ENCODE measurements at places on chromosomes 4 and X.

GRCh38 chr4:155973639-155974475 is 20.2 kb upstream of the CTSO start:
- DNase-seq, result no peak

GRCh38 chr4:168509786-168510185 is 12.9 kb downstream of the PALLD start:
- no peak for DNase-seq

GRCh38 chrX:71282514-71283402 is 677 bp upstream of the NONO start:
- DNase-seq, result no peak

GRCh38 chr4:147840838-147841738 is 109.2 kb downstream of the ARHGAP10 start:
- DNase-seq, result no peak

- DNase-seq, result no peak
Measured at GRCh38 chr4:29540439-29541102, 1179.6 kb upstream of the PCDH7 start.

DNA sequence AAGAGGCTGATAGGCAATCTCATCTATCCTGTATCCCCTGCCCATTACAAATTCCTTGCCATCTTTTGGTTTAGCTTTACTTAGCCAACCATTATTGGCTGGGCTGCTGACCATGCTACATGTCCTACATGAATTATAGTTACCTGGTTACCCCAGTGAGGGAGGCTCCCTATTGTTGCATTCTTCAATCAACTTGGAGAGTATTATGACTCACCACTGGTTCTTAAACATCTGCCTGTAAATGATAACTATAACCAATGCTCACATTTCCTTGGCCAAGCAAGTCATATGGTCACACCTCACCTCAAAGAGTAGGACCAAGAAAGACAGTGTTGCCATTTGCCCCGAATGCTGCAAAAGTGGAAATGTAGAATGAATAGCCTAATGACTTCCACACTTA is 297.6 kb downstream of the IL15 start:
- DNase-seq, result no peak

DNA sequence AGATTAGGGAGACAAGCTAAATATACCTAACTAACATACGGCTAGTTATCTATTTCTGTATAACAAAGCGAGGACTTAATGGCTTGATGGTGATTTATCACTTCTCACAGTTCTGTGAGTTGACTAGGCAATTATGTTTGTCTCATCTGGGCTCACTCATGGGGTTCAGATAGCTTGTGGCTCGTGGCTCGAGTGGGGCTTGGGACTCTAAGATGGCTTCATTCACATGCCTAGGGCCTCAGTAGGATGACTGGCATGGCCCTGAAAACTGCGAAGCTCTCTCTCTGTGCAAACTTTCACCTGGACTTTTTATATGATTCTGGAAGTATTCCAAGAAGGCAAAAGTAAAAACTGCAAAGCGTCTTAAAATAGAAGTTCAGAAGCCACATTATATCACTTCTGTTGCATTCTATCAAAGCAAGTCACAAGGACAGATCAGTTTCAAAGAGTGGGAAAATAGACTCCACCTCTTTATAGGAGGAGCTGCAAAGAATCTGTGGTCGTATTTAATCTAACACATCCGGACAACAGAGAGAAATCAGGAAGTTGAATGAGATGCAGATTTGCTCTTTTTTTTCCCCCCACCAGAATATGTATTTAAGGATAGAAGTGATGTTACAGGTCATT is 491.2 kb downstream of the INPP4B start:
- no peak for DNase-seq

DNA sequence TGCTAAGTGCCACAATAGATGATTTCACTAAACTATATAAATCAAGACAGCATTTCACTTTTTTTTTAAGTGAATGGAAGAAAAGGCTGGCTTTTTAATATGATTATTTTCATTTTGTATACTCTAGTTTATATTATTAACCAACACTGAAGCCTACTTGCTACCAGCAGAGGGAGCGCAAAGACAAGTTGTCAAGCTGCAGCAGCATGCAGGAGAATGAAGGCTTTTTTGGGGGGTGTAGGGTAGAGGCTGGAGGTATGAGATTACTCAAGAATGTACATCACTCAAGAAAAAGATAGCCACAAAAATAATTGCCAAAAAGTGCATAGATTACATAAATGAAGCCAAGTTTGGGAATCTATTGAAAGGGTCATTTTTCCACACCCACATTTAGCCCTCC is 519.5 kb downstream of the FGF13 start:
- no peak for DNase-seq
